ENCODE measurements at places on chromosomes 13 and 19.

DNA sequence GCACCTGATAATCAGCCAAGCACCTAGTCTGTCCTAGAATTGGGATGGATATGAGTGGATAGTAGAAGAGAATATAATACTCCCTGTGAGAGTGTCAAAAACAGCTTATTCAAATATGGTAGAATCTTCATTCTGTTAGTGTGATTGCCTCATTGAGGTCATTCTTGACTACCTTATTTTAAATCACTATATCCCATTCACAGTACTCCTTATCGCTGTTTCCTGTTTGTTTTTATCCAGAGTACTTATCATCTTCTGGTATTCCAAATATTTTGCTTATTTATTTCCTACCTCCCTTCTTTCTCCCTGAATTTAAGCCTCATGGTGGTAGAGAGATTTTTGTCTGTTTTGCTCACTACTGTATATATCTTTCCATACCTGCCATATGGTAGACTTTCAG, 9.9 kb downstream of the NDFIP2 start:
- no peak for DNase-seq

- DNase-seq, result no peak
Measured at GRCh38 chr13:92938486-92939020, 288.1 kb upstream of the GPC6 start.

GRCh38 chr19:1068009-1069001, 1.3 kb downstream of the ARHGAP45 start:
- no peak for DNase-seq

DNA sequence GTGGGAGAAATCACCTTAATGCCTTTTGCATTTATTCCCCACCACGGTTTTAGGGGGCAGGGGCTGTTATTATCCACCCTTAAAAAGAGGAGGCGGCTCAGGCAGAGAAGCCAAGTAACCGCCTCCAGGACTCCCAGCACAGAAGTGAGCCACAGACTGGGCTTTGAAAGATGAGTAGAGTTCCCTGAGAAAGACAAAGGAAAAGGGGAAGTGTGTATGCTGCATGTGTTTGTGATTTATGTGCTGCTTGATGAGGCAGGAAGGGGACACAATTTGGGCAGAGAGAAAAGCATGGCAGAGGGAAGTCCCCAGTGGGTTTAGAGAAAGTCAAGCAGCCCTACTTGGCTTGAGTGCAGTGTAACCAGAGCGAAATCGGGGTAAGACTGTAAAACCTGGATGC, 85.0 kb downstream of the DOCK9 start:
- no peak for DNase-seq

DNA sequence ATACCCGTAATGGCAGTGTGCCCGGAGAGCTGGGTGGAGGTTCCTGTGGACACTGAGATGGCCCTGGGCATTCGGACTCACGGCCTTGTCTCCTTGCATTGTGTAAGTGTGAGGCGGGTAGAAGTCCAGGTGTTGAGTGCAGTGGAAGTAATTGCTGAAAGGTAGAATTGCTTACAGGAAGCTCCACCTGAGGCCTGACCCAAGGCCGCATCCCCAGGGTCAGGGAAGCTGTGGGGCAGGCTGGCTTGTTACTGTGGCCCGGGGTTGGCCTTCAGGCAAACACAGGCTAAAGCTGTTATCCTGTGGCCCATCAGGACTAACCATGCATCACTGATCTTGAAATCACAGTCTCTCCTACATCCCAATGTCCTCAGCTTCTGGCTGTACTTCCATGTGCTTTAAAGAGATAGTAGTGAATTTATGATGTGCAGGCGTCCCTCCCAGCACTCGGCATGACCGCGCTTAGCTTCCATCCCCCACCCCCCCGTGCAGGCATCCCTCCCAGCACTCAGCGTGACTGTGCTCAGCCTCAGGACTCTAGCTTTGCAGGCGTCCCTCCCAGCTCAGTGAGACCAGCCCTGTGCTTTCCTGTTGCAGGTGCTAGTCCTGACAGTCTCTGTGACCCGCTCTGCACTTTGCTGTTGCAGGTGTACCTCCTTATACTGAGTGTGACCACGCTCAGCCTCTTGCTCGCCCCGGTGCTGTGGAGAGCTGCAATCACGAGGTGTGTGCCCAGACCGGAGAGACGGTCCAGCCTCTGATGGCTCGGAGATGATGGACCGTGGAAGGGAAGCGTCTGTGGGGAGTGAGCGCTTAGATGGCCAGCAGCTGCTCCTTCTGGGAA, 35.6 kb upstream of the TFDP1 start:
- no peak for DNase-seq

DNA sequence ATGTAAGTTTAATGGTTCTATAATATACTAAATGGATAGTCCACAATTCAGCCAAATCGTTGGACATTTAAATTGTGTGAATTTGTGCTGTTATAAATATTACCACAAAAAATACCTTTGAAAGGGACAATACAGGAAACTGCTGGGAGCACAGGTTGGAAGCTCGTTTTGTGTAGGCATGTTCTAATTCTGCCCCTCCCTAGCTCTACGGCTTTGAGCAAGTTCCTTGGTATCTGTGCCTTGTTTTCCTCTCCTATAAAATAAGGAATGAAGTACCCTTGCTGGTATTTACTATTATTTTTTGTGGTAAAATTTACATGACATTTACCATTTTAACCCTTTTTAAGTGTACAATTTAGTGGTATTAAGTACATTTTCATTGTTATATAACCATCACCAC, 102.6 kb upstream of the SLC7A1 start:
- DNase-seq, result no peak
